ENCODE measurements at places on chromosomes 5 and 9.

- no peak for DNase-seq
These were observed 197.3 kb downstream of the BNC2 start for GRCh38 chr9:16673171-16673570.

GRCh38 chr5:134178096-134178419 lies 1.3 kb upstream of the SKP1 start:
- no peak for DNase-seq

DNA sequence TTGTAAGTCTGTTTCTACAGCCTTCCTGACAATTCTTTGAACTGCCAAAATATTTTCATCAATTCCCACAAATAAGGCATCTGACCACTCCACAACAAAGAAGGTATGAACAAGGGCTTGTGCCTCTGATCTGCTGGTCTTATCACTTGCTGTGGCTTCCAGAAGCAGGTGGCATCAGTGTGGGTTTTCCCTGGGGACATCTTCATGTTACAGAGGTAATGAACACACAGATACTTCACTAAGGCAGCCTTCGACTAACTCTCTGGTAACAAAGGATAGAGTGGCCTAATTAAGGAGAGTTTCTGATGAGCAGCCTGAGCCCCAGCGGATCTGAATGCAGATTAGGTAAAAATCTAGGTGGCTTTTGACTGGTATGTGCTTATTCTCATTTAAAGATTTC lies 15.2 kb upstream of the ERAP2 start:
- DNase-seq: no peak

- no peak for DNase-seq
These were observed 60.2 kb downstream of the SECISBP2 start for GRCh38 chr9:89378541-89378940.

GRCh38 chr5:111223101-111223786 lies 940 bp upstream of the CAMK4 start:
- DNase-seq: no peak

- DNase-seq: no peak
These were observed 18.5 kb upstream of the ANXA1 start for GRCh38 chr9:73133022-73133651.
